ENCODE measurements at places on chromosomes 11 and 22.

- no peak for DNase-seq
These were observed 23.1 kb downstream of the TTC17 start for GRCh38 chr11:43381802-43382201.

DNA sequence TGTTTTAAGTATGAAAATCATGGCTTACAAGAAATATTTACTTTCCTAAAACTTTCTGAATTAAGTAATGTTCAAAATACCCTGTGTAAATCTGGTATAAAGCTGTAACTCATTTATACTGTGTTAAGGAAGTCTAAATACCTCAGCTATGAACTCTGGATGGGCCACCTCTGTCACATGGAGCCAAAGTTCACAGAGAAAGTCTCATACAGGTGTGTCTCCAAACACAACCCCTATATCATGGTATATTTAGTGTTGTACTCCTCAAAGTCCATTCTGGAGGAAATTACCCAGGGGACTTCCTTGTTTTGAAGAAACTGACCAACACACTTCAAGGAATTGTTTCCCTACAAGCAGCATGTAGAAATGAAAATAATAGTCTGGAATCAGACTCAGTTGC lies 909.2 kb upstream of the TENM4 start:
- DNase-seq = no peak

GRCh38 chr22:19419086-19419463 lies 12.5 kb downstream of the HIRA start:
- no peak for DNase-seq

DNA sequence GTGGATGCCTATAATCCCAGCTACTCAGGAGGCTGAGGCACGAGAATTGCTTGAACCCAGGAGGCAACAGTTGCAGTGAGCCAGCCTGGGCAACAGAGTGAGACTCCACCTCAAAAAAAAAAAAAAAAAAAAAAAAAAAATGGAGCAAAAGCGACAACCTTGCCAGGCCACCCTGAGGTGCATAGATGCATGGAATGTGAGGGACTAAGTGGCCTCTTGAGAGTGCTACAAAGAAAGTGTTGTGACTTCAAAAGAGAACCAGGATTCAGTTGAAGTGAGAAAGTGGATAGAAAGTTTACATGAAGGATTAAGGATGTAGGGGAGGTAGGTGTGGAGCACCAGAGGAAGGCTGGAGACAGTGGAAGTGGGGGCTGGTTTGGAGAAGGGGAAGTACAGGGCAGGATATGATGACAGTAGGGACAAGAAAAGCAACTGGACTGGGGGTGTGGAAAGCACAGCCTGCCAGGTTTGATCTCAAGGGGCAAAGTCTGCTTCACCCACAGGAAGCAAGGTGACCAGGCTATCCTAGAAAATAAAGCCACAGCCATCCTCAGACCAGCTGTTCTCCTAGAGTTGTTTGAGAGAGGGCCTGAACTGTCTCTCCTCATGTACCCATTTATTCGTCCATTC lies 36.0 kb upstream of the OLFML1 start:
- no peak for DNase-seq

DNA sequence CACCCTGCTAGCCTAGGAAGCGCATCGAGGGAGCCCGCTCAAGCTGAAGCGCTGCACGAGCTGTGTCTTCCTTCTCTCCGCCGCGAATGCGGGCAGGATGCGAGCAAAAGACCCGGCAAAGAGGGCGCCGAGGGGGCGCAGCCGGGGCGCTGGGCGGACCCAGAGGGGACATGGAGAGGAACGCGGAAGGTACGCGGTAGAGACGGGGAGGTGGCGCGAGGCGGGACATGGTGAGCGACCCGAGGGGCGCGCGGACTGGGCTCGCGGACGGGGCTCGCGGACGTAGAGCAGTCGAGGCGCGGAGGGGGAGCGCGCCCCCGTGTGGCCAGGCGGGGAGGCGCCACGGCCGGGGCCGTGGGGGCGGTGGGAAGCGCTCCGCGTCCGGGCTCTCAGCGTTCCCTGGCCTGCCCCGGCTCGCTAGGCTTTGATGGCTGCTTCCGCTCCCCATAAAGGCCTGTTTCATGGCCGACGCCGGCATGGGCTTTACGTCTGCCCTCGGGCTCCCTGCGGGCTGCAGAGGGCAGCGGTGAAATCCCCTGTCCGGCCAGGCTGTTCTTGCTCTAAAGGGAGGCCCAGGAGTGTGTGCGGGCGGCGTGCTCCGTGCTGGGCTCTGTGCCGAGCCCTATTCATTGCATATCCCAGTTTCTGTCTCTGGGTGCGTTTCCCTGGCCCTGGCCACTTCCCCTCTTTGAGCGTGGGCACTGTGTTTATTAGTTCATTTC lies 31.2 kb upstream of the TRIM29 start:
- DNase-seq = no peak

DNA sequence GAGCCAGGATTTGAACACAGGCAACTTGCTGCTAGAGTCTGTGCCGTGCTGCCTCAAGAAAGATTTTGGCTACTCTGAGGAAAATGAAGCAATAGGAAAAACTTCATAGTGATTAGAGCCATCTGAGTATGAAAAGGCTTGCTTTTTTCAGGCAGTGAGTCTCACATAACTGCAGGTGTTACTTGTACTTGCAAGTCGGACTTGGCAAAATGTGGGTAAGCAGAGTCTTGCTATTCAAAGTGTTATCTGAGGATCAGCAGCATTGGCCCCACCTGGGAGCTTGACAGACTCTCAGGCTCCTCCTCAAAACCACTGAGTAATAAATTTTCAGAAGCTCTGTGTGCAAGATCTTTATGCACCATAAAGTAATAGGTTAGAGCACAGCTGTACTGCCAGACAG lies 18.1 kb downstream of the RNF141 start:
- DNase-seq = no peak

GRCh38 chr22:29353286-29353685 lies 35.1 kb downstream of the AP1B1 start:
- DNase-seq = no peak

GRCh38 chr22:23077627-23078461 lies 7.5 kb downstream of the GNAZ start:
- no peak for DNase-seq

DNA sequence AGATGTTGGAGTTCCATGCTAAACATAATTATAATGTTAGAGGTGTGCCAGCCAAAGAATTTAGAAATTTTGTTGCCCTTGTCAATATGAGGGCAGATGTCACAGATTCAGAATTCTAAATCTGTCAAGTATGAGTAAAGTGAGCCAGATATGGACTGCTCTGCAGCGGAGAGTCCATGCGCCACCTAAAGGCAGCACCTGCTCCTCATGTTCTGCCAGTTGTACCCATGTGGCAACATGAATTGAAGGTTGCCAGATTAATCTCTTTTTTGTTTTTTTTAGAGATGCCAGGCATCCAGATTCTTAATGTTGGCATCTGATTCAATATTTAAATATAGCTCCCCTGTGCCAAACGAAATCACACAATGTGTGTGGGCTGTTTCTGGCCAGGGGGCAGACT lies 678.6 kb upstream of the ANO5 start:
- no peak for DNase-seq

DNA sequence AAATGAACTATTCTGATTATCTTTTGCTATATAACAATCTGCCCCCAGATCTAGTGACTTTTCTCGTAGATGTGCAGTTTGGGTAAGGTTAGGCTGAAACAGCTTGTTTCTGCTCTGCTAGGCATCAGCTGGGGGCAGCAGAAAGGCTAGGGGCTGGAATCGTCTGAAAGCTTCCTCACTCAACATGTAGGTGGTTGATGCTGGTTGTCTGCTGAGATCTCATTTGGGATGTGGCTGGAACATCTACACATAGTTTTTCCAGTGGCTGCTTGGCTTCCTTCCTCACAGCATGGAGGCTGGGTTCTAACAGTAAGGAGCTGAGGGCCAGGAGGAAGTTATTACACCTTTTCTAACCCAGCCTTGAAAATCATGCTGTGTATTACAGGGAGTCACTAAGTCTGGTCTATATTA lies 30.2 kb downstream of the USP47 start:
- DNase-seq = no peak

DNA sequence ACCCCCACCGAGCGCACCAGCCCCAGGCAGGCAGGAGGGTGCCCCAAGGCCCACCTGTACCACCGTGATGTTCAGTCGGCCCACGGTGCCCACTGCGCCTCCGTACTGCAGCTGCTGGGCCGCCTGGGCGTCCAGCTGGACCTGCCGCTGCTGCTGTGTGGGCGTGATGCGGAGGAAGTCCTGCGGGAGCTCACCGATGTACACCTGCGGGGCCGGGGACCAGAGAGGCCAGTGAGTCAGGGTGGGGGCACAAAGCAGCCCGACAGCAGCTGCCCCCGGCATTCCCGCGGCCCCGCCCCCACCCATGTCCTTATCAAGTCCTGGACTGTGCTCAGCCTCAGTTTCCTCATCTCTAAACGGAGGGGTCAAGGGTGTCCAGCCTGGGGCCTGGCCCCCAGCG lies 13.8 kb downstream of the TOLLIP start:
- DNase-seq = no peak

- DNase-seq = no peak
These were observed 9.2 kb upstream of the AIFM3 start for GRCh38 chr22:20957683-20958431.

- peak; percentile 9 for DNase-seq
These were observed 71.6 kb downstream of the LRP5 start for GRCh38 chr11:68383976-68384501.

DNA sequence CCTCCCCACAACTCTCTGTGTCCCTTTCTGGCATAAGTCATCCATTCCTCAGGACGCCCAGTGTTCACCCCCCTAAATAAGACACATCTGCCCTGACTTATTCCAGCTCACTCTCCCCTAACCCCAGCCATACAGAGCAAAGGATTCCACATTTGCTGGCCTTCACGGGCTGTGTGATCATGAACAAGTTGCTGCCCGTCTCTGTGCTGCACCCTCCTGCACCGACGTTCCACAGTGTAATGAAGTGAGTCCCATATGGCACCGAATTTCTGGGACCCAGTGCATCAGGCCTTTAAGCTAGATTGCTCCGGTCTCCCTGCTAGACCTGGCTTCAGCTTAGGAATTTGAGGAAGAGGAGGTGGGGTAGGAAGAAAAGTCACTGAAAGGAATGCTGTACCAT lies 22.4 kb upstream of the LRRC32 start:
- no peak for DNase-seq

GRCh38 chr22:22394591-22394990 lies 114.0 kb downstream of the ZNF280B start:
- no peak for DNase-seq

- no peak for DNase-seq
These were observed 14.5 kb downstream of the CARS1 start for GRCh38 chr11:3042496-3043314.

DNA sequence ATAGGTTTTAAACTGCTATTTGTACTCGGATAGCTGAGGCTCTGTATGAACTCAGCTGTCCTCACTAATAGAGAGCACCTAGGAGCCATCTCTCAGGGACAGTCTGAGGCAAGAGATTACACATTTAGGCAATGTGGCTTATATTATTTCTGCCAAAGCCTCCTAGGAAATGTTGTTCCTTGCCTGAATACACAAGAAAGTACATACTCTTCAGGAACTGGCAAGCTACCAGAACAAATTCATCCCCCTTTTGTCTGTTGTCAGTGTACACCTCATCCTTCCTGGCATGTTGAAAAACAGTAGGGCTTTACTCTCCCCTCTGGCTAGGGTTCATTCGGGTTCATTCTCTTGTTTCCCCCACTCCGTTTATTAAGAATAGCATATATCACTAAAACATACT lies 615.9 kb upstream of the FAT3 start:
- DNase-seq = no peak

DNA sequence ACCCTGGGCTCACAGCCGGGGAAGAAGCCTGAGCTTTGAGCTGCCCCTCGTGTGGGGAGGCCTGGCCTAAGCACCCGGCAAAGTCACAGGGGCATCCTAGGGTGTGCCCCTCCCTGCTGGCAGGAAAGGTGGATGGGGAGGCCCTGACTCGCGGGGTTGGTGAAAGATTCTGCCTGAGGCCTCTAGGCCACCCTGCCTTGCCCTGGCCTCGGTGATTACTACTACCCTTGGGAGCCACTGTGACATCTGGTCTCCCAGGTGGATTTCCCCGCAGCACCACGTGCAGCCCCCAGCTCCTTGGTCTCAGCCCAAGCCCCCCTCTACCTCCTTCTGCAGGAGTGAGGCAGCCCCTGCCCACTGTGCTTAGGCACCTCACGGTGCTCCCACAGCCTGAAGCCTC lies 23.9 kb downstream of the GNAZ start:
- no peak for DNase-seq

- no peak for DNase-seq
These were observed 1.6 kb downstream of the TRIM29 start for GRCh38 chr11:120136356-120136755.
